ENCODE measurements at places on chromosomes 7 and 10. TPM values are rescaled to one million over a fixed set of nuclear protein-coding genes. Genes with fewer than 3 reads are reported as not detected.

DNA sequence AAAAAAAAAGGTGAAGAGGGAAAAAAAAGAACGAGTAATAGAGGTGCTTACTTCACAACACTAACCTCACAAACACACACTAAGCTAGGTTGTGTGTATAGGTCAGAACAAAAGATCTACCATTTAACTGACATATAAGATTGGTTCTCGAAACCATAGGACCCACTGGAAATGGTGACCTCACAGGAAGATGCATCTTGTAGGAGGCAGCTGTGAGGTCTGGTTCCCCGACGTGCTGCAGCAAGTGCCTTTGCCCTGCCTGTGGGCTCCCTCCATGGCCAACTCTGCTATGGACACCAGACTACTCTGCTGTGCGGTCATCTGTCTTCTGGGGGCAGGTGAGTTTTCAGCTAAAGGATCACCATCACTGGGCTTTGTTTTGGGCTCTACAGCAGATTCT, 133.8 kb upstream of the PRSS1 start:
- no peak for DNase-seq

DNA sequence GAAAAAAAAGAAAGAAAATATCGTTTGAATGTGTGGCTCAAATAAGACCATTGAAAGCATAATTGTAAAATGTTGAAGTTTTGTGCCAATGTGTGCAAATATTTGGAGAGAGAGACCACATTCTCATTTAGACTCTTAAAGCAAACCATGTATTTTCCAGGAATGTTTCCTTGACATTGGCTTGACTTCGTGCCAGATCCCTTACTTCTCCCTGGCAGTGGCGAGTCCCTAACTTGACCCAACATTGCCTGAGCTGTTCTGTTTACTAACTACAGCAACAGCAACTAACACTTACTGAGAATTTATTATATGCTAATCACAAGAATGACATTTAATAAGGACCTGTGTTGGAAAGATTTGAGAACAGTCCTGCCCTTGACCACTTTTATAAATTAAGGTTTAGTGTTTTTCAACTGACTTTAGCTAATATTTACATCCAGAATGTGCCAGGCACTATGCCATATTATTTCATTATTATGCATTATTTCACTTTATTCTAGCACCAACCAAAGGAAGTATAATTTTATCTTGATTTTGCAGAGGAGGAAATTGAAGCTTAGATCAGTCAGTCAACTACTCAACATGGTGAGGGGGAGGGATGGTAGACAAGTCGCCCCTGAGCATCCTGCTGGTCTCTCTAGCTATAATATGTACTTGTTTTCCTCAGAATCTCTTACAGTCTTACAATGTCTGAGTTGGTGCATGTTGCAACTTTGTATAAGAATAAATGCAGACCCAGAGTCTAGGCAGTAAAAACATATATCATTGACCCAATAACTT, 29.7 kb downstream of the ZNF467 start:
- DNase-seq, result no peak

DNA sequence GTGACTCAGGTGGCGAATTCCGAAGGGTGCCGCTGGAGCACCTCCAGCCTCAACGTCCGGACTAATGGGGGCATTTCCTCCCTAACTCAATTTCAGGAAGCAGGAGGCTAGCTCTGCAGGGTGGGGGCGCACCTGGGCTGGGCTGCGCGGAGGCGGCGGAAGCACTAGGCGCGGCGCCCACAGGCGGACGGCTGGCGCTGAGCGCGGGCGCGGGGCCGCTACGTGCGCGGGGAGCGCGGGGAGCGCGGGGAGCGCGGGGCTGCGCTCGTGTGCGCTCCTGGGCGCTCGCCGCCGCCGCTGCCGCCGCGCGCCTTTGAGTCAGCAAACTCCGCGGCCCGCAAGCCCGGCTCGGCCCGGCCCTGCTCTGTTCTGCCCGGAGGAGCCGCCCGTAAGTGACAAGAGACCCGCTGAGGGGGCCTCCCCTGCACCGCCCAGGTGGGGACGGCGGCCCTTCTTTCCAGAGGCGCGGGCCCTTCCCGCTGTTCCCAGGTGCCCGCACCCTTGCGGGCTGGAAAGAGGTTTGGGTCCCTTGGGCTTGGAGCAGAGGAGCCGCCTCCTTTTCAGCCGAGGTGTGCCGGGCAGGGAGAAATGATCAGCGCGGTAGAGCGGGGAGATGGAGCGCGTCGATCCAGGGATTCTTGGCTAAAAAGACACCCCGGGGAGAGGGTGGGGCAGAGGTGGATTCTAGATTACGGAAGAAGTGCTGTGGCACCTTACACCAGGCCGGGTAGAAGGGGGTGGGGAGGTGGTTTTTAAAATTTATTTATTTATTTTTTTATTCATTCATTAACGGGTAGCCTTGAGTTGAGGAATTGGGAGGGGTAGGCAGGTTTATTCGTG, at the start of gene SNX10:
TSS of gene SNX10 (plus strand) at position 164 of the 840 bp plus-strand sequence. CDS start 54,581 bp downstream, outside the sequence.
- peak; percentile 55 for DNase-seq

DNA sequence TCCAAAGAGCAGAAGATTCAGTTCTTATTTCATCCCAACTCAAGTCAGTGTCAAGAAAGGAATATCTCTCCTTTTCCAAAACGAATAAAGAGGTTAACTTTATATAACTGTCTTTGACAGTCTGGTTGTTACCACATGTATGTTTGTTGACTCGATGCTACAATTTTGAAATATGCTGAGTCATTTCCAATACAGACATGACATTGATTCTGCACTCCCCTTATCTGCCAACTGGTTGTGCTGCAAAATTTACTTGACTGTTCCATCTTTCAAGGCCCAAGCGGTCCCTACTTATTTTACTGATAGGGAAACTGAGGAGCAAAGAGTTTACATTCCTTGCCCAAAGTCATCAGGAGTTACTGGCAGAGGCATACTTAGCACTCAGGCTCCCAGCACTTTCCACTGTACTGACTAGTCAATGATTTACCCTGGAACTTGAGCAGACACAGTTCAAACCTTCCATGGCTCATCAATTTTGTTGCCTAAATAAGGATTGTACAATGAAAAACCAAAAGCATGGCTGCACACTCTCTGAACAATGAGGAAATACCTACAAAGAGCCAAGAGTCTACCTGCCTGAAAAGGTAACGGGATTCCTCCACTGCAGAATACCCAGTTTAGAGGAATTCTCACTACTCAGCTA, 52.8 kb downstream of the ABLIM1 start:
- DNase-seq, result no peak

The SAP25 gene
- 0.59 TPM for total RNA-seq
